IPS DF 19.7 (cell line): ENCODE measurements at places on chromosomes 5 and 9.

DNA sequence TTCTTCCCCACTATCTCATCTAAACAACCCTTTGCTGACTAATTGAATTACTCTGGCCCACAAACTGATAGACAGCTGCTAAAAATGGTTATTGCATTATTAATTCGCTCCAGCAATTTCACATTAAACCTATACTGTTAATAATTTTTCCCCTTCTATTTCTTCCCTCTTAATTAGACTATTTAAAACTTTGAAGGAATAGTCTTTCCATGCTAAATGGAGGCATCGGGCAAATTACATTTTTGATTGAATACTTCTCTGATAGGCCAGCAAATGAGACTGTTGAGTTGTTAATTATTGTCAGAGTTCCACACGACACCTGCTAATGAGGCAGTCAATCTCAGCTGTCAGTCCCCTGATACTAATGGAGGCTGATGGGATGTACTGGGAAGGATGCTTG lies 242.5 kb downstream of the TRIM32 start:
- no peak for DNase-seq

- DNase-seq = no peak
Measured at GRCh38 chr5:36305571-36306326, 4.0 kb upstream of the RANBP3L start.

GRCh38 chr9:128061275-128061960 lies 5.7 kb downstream of the NAIF1 start:
- no peak for DNase-seq

- no peak for DNase-seq
Measured at GRCh38 chr5:84779186-84779585, 394.5 kb upstream of the EDIL3 start.

GRCh38 chr5:79975422-79975821 lies 15.6 kb downstream of the MTX3 start:
- DNase-seq = no peak

DNA sequence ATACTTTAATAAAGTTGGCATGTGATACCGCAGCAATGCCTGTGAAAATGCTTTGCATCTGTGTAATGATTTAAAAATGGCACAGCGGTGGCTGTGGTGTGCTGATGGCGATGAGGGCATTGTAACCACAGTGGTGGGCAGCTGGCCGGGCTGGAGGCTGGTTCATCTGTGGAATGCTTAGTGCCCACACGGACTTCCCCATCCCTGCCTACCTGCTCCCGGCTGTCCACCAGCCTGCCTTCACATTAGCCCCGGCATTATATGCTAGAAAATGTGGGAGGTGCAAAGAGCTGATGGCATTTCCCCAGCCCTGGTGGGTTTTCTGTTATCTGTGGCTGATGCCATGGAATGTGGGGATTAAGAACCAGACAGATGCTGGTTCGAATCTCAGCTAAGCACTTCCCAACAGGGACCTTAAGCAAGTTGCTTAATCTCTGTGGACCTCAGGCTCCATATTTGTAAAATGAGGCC lies 2.9 kb upstream of the NDST1 start:
- DNase-seq = no peak

DNA sequence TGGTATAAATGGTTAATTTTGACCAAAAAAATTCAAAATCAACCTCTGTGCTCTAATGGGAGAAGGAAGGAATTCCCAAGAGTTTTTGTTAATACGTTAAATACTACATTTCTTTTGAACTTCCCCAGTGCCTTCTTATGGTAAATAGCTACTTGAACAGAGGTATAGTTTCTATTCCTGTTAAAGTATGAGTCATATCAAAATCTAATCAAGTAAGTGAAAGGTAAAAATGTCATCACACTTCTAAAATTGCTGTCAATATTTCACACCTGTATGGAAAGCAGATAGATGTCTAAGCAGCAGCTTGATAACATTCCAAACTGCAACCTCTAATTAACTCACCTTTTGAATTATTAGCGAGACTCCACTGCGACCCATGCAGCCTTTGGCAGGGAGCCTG lies 214.1 kb upstream of the MEF2C start:
- no peak for DNase-seq

DNA sequence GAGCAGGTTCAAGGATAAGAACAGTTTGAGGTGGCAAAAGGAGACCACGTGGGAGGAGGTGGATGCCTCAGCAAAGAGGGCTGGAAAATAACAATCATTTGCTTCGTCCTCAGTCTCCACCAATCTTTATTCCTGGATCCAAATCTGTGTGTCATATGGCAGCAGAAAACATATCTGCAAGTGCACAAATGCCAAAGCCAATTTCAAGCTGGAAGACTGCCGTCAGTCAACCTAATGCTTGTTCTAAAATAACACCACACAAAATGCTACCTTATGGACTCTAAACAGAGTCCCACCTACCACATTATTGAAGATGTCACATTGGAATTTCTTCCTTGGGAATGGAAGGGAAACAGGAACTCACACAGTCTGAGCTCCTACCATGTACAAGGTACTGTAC lies 129.1 kb downstream of the CDK5RAP2 start:
- no peak for DNase-seq

- no peak for DNase-seq
Measured at GRCh38 chr9:111041902-111042301, 3.6 kb upstream of the LPAR1 start.

DNA sequence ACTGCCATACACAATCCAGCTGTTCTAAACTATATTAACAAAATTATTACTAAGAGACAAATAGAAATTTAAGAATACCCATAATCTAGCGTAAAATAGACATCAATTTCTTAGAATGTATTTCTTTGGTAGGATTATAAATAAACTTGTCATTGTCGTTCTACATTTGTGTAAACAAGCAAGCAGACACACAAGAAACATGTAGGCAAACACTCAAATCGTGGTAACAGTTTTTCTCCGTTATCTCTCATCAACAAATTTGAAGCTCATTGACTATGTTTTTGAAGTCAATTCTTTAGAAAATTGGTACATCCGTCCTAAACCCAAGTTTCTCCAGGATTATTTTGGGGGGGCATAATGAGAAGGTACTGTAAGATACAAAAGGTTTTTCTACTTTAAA lies 832.2 kb downstream of the DTWD2 start:
- no peak for DNase-seq

- DNase-seq = no peak
Measured at GRCh38 chr9:86183229-86184137, 76.0 kb downstream of the C9orf153 start.

- DNase-seq = no peak
Measured at GRCh38 chr5:146690880-146691355, 174.9 kb upstream of the GPR151 start.

DNA sequence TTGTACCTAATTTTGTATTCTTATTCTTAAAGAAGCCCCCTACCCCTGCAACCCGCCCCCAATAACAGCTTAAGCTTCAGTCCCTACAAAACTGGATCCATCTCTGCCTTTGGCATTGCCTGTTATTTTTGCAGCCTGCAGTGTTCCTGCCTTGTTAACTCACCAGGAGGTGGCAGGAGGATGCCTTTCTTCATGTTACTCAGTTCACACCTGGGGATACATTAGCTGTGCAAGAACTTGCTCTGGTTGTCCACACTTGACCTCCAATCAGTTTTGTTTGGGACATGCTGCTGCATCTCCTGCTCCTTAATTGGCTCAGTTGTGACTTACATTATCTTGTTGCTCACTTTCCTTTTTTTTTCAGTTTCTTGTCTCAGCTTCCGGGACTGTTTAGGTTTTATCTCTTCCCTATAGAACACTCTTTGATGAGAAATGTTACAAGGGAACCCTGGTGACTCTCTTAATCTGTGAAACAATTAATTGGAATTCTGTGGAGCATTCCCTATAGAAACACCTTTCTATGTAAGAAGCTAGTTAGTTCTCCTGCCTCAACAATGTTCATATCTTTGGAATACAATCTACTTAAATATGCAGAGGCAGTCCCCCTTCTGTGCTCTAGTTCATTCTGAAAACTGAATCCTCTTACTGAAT lies 467.7 kb upstream of the ACO1 start:
- peak; percentile 38 for DNase-seq

DNA sequence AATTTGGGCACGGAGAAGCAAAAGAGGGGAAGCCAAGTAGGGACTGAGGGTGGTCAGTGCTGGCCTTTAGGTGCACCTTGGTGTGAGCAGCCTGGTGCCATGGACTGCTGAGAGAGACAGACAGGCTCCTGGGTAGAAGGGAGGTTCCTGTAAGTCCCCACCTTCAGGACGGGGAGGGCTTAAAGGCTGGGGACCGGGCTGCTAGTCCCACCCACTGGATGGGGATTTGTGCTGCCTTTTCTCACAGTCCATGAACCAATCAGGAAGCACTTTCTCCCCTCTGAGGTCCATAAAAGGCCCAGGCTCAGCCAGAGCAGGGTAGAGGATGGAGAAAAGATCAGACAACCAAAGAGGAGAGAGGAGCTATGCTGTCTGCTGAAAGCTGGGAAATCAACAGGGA lies 15.2 kb downstream of the CDC25C start:
- DNase-seq = no peak

GRCh38 chr9:127056446-127056845 lies 66.0 kb downstream of the ANGPTL2 start:
- no peak for DNase-seq

GRCh38 chr9:980640-981039 lies 4.2 kb downstream of the DMRT3 start:
- no peak for DNase-seq

- DNase-seq = no peak
Measured at GRCh38 chr9:38276771-38277439, 115.6 kb upstream of the ALDH1B1 start.

- no peak for DNase-seq
Measured at GRCh38 chr5:102946971-102947370, 173.0 kb downstream of the GIN1 start.

- no peak for DNase-seq
Measured at GRCh38 chr5:157956271-157956885, 97.4 kb upstream of the CLINT1 start.

DNA sequence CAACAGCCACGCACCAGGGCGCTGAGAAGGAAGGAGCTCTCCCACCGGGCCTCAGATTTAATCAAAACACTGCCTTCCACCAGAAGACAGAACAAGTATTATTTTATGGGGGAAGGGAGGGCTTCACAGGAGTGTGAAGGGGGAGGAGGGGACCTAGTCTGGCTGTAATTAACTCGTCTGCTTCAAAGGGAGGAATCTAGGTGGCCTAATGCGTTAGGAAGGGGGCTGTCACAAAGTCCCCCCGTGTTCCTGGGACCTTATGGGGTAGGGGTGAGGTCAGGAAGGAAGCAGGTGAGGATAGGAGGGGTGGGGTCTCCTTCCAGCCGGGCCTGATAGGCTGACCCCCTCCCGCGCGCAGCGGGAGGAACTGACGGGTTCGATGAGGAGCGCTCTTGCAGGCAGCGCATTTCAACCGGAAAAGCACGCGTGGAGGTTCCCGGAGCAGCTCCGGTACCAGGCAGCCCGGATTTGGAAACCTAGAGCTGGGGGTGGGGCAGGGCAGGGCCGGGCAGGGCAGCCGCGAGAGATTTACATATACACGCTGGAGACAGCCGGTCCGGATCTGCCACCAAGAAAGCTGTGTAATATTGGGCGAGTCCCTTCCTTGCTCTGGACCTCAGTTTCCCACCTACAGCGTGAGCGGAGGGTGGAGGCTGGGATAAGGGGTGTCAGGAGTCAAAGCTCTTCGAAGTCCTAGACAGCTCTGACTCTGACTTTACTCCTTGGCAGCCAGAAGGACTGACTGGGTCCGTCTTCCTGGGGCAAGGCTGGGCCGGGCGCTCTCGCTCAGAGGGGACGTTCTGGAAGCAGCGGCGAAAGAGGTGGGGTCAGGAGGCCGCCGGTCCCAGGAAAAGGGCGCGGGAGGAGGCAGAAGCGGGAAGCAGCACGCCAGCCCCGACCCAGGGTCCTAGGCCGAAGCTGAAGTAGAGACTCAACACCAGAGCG lies 1.8 kb downstream of the SHB start:
- DNase-seq = no peak

DNA sequence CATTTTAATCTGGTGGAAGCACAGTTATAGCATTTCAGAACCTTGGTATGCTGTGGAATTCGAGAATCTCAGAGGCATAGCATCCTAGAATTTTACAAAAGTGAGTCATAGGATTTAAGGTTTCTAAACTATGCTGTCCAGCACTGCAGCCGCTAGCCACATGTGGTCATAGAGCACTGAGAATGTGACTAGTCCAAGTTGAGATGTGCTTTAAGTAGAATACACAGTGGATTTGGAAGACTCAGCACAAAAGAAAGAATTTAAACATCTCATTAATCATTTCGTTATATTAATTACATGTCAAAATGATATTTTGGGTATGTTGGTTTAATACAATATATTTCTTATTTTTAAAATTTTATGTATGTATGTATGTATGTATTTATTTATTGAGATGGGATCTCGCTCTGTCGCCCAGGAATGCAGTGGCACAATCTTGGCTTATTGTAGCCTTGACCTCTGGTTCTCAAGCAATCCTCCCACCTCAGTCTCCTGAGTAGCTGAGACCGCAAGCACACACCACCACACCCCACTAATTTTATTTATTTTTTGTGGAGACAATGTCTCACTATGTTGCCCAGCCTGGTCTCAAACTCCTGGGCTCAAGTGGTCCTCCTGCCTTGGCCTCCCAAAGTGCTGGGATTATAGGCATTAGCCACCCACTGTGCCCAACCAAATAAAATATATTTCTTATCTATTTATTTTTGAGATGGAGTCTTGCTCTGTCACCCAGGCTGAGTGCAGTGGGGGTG lies 20.4 kb upstream of the RPS14 start:
- no peak for DNase-seq

DNA sequence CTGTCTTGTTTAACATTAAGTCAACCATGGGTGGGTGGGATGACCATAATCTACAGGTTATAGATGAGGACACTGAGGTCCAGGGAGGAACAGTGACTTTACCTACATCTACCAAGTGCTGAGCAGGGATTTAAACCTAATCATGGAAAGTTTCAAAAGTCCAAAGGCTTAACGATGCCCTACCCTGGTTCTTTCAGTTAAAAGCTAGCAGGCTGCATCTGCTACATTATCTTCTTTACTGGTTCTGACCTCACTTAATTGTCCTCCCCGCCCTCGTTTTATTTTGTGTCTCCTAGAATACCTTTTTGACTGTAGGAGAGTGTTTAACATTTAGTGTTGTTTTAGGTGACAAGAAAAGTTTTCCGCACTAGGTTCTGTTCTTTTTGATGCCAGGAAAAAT lies 735.2 kb downstream of the TLR4 start:
- DNase-seq = no peak

DNA sequence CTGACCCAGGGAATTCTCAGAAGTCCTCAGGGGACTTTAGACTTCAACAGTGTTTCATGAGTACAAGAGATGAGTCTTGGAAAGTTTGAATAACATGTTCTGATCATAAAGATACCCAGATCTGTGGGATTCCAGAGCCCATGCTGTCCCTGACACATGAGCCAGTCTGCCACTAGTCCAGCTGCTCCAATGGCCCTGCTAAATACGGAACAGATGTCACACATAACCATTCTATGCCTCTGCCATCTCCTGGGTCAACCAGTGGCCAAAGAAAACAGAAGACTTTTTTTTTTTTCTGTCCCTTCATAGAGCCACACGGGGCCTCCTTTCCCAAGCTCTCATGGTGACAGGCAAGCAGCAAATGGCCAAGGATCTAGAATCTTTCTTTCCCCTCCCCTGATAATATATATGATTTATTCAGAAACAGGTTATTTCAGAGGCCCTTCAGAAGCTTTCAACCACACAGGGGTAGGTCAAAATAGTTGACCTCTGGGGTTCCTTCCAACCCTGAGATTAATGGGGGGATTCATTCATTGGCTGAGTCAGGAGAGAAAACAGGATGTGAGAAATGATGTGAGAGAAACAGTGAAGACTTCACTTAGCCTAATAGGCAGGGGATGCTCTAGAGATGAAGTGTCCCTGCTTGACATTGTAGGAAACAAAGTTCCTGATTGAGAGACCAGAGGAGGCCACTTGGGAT lies 367.7 kb downstream of the CDK5RAP2 start:
- DNase-seq = no peak

GRCh38 chr5:124238350-124238749 lies 508.1 kb downstream of the ZNF608 start:
- no peak for DNase-seq
